ENCODE measurements at places on chromosomes 6 and 20.

DNA sequence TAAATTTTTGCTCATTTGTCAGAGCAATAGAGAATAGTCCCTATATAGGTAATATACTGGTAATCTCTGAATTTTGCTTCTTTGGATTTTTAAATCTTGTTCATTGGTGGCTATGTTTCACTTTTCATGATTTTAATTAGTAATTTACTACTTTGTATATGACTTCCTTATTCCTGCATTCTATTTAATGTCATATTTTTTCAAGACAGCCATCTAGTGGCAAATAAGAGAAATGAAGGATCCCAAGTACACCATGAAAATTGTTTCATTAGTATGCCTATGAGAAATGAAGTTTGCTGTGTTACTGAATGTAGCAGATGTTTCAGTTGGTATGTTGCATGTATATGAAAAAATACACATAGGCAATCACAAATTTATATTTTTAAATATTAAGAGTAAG is 82.4 kb downstream of the ZNF292 start:
- peak; percentile 29 for DNase-seq

- DNase-seq: no peak
Observed at GRCh38 chr6:85321906-85322305, 128.0 kb upstream of the NT5E start.

DNA sequence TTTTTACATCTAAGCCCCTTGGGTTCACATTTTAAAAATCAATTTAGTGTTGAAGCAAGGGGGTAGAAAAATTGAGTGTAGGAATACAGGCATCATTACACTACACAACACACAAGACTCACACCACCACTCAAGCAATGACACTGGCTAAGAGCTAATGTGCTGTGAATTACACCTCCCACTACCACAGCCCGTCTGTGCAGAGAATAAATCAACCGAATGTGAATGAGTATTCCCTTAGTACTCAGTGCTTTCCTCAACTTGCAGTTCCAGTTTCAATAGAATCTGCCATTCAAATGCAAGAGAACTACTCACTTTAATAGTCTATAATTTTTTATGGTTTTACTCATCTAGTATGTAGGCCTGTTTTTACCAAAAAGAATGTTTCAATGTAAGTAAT is 114.4 kb downstream of the PDSS2 start:
- no peak for DNase-seq

GRCh38 chr6:14912226-14912625 is 333.6 kb upstream of the JARID2 start:
- DNase-seq: no peak

GRCh38 chr6:28838289-28838633 is 85.5 kb downstream of the TRIM27 start:
- DNase-seq: peak; percentile 87

GRCh38 chr20:42373049-42373448 is 754.9 kb upstream of the CHD6 start:
- DNase-seq: no peak

DNA sequence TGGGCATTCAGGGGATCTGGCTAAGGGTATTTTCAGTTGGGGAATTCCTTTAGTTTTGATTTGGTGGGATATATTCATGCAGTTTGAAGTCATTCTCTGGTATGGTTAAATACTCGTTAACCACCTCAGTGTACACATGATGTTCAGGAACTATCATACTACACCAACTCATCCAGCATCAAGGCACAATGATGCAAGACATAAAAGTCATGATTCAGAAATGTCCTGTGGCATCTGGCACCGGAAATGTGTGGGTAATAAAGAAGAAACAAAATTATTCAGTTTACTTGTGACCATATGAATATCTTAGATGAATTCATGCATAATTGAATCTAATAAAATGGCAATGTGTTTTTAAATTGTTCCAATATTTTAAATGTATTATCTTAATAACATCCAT is 129.0 kb upstream of the BMP5 start:
- peak; percentile 67 for DNase-seq

DNA sequence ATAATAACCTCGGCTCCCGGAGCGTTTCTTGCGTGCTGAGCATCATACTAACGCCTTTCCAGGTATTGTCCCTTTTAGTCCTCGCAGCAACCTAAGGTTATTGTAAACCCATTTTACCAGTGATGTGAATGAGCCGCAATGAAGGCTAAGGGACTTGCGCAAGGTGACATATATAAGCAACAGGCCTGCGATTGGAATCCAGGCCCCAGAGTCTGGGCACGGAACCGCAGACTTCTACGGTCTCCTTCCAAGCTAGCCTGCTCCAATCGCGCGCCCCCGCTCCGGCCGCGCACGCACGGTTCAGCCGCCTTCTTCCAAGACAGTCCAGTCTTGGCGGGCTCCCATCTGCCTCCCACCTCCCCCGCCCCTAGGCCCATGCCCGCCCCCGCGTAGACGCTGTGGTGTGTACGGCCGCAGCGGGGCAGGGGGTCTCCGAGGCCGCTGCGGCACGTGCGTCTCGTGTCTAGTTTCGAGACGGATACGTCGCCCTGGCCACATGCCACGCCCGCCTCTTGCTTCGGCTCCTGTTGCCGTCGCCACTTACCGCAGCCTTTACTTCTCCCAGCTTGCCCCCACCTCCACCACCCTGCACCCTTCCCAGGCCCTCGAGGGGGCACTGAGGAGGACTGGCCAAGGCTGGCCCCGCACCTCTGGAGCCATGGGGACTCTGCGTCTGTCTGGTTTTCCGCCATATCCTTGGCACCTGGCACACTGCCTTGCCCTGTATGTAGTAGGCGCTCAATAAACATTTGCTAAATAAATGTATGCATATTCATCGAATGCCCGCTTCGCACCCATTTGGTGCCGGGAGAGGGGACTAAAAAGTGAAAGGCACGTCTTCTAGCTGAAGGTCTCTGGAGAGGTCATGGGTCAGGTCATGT is 855 bp upstream of the GFOD1 start:
- no peak for DNase-seq

GRCh38 chr6:87667032-87667431 is 35.0 kb downstream of the AKIRIN2 start:
- no peak for DNase-seq

GRCh38 chr6:157089258-157089657 is 234.1 kb downstream of the TMEM242 start:
- DNase-seq: no peak

GRCh38 chr6:27767851-27768250 is 144.3 kb downstream of the OR2B2 start:
- no peak for DNase-seq

DNA sequence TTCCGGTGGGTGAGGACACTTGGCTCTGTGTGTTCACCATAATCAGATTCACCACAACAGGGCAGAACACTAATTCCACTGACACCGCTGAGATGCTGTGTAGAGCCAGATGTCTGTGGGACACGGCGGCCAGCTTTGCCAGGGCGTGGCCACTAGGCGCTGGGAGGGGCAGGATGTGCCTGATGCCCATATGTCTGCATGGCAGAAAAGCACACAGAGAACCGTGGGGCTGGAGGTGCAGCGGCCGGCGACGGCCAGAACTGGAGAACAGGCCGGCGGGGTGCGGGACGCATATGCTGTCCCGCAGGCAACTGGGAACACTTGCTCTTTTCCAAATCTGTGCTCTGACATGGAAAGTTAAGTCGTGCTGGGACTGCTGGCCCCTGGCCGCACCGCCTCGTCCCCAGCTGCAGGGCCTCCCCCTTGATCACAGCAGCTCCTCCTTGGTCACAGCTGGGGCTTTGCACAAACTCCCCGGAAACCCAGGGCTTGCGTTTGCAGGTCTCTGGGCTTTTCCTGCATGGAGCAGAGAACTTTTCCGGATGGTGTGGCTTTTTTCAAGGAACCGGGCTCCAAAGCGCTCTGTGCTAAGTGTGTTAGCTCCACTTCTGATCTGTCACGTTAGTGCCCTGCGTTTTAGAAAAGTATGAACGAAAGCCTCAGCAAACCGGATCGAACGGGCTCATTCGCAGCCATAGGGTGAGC is 31.1 kb downstream of the NTSR1 start:
- peak; percentile 76 for DNase-seq

DNA sequence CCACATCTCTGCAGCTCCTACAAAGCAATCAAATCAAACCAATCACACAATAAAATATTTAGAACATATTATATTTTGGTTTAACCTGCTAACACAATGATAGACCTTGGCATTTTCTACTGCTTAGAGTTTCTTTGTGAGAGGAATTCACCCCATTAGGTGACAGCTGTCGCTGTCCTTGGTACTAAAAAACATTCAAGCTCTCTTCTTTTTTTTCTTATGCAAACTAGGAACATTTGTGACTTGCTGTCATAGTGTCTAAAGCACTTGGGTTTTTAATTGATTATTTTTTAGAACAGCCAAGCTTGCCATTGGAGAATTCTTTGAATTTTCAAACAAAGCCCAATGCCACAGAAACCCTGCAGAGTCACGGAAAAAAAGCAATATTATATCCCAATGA is 46.4 kb downstream of the CNR1 start:
- DNase-seq: no peak

- peak; percentile 92 for DNase-seq
Observed at GRCh38 chr6:149499066-149499465, 14.3 kb upstream of the ZC3H12D start.

DNA sequence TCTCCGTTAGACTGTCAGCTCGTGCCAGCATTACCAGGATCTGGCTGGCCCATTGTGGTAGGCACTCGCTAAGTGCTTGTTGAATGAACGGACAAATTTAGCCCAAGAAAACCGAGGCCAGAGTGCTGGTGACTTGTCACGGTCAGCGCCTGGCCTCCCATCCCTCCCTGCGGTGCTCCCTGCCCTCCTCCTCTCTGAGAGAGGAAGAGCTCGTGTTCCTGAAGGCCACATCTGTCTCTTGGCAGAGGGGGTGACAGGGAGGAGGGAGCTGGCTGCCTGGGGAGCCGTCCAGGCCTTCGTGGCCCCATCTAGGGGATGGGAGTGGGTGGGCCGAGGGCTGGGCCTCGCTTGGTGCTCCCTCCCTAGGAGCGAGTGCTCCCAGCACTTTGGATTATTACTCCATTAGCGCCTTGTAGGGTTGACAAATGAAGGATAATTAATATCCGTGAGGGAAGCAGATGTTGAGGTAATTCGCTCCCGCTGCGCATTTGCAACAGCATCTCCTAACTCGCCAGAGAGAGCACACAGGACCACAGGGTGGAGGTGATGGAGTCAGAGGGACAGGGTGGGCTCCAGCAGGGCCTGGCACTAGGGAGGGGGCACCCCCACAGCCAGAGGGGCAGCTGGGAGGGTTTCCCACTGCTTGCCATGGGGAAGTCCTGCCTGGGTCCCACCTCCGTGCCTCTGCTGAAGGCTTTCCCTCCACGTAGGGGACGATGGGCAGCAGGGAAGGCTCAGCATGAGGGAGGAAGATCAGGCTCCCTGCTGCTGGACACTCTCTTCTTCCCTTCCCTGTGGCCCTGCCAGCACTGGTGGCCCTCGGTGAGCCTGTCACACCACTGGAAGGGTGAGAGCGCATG is 37.0 kb downstream of the VSTM2L start:
- DNase-seq: no peak

DNA sequence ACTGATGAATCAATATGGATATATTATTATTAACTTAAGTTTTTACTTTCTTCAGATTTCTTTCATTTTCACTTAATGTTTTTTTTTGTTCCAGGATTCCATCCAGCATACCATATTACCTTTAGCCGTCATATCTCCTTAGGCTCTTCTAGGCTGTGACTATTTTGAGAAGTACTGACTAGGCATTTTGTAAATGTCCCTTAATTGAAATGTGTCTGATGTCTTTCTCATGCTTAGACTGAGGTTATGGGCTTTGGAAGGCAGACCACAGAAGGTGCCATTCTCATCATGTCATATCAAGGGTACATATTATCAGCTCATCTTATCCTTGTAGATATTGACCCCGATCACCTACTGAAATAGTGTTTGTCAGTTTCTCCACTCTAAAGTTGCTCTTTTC is 101.3 kb downstream of the FOXO3 start:
- DNase-seq: no peak

GRCh38 chr6:27672113-27672799 is 199.4 kb upstream of the ZNF184 start:
- peak; percentile 90 for DNase-seq

DNA sequence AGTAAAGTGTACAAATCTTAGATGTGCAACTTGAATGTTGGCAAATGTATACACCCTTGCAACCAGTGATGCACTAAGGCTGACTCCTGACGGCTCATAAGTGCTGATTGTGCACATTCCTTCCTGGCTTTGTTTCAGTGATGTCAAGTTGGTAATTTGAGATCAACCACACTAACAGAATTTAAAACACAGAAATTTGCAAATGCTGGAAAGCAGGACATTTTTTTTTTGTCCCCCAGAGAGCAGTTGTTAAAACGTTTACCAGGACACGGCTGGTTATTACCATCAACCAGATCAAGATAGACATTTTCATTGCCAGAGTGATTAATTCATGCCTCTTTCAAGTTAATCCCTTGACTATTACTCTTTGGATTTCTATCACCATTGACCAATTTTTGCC is 735.6 kb downstream of the RFPL4B start:
- DNase-seq: no peak

GRCh38 chr6:149277621-149278020 is 39.9 kb upstream of the TAB2 start:
- DNase-seq: no peak

DNA sequence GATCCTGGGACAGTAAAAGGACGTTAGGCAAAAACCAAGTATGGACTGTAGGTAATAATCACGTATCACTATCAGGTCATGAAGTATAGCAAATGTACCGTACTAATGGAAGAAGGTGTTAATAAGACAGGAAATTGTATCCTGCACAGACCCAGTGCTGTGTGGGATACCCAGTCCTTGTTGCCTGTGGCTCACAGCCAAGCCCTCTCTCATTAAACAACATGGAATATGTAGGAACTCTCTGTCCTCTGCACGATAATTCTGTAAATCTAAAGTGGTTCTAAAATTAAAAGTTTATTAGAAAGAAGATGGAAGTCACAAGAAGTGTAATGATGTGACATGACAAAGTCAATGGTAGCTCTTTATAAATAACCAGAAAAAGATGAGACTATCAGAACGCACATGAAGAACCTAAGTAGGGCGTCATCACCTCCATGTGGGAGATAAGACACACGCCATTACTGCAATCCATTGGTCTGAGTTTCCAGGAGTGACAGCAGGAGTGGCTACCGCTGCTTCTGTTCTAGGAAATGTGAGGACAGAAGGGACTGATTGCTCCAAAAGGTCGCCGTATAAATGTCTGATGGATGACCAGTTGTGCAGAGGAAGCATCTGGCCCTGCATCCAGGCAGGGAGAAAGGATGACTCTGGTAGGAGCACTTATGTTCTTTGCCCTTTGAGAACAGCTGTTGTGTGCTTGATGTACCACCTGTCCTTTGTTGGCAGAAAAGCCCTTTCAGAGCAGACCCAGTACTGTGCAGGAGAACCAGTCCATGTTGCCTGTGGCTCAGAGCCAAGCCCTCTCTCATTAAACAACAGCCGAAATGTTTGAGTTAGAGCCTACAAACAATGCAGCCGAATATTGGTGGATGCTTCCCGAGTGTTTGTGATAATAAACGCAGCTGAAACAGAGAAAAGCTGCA is 125.6 kb downstream of the FIG4 start:
- no peak for DNase-seq

Data from PC-3 (cell line).